ENCODE measurements at places on chromosomes 11 and 22.

GRCh38 chr22:27885977-27886842 lies 32.8 kb downstream of the PITPNB start:
- no peak for DNase-seq

DNA sequence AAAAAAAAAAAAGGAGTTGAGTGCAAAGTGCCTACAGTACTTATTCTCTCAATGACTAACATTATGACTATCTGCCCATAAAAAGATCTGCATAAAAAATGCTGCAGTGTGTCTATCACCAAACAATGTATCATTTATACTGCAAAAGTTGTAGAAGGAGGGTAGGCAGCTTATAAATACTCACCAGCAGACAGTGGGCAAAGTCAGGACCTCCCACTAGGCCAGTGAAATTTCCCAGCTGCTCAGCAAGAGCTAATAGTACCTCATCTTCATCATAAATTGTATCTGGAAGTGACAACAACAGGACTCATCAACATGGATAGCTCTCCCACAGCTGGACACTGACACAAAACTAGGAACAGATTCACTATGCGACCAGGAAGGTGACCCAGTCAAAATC lies 1.6 kb downstream of the PPP2R1B start:
- no peak for DNase-seq

GRCh38 chr11:111715142-111715816 lies 50.9 kb downstream of the PPP2R1B start:
- no peak for DNase-seq

- DNase-seq: no peak
These were observed 21.5 kb upstream of the EMID1 start for GRCh38 chr22:29183971-29184848.

Data from NCI-H2029 (cell line).